Cortex of kidney (tissue), 1 donor: ENCODE measurements at places on chromosomes 5 and 9.

GRCh38 chr5:124180875-124181461, 565.5 kb downstream of the ZNF608 start:
- no peak for DNase-seq

GRCh38 chr9:129979071-129979745, 63.8 kb downstream of the FNBP1 start:
- DNase-seq, result no peak

- no peak for DNase-seq
Measured at GRCh38 chr5:76688836-76689235, 27.1 kb upstream of the F2R start.

DNA sequence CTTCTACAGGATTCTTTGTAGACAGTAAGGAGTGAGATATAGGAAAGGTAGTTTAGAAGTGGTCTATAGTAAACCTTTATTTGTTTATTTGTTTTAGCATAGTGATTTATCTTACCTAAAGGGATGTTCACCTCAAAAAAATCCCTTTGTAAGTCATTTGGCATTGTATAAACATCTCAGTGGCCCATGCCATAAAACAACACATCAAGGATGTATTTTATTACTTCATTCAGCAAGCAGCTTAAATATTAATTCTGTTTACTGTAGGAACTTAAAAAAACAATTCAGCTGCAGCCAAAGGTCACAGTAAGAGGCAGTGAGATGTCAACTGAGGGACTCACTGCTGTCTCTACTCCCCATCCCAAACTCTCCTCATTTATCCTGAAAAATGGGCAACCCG, 452.7 kb downstream of the HINT1 start:
- DNase-seq, result no peak

GRCh38 chr5:14674983-14675854, 10.7 kb downstream of the OTULIN start:
- no peak for DNase-seq

DNA sequence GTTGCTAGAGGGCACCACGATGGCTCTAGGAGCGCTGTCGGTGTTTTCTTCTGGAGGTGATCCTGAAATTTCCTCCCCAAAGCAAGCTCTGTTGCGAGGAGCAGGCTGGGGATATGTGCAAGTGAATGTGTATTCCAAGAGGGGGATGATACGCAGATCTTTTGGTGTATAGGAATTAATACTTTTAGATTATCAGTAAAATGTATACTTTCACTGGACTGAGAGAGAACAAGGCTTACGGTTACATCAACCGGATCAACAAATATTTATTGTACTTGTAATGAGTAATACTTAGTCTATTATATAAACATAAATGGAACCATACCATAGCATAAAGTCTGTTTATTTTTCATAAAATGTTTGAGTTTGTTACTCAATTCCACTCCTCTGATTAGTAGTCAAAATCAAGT, 632 bp upstream of the PRKAA1 start:
- no peak for DNase-seq

DNA sequence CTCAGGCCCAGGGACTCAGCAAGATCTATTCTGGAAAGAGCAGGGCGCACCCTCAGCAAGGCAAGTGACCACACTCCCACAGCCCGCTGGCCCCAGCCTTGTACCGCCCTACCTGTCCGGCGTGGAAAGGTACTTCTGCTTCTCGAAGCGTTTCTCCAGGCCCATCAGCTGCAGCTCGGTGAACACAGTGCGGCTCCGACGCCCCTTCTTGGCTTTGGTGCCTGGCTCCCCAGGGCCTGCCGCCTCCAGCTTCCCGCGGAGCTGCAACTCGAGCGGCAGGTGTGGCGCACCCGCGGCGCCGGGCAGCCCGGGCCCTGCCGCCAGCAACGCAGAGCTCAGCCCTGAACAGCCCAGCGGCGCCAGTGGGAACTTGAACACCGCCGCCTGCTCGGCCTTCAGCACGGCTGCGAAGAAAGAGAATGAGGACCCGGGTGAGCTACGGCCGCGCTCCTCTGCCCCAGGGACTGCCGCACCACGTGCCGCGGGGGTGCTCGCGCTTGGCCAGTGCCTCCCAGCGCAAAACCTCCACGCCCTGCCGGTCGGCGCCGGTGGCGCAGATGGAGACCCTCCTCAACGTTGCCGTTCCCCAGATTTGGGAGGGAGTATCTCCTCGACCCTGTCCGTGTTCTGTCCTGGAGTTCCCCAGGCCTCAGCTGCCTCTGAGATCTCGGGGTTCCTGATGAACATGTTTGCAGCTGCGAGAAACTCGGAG, 2.2 kb downstream of the BARX1 start:
- no peak for DNase-seq

DNA sequence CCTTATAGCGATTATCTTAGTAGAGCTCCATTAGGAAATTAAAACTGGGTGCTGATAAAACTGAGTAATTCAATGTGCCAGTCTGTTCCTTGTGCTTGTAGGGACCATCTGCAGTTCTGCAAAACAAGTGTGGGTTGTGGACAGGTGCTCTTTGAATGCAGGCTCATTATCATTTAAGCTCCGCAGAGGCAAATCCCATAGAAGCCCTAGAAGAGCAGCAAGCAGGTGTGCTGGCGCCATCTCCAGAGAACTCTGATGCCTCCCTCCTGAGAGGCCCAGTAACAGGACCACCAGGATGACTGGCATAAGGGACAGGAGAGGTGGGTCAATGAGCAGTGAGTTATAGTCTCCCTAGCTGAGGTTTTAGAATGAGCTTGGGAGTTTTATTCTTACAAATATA, 1342.4 kb upstream of the DMAC1 start:
- no peak for DNase-seq
